Stimulated activated CD8-positive, alpha-beta memory T cell treated with anti-CD3 and anti-CD28 coated beads, Interleukin-4, amount 100 ng/mL, for 48 hours (primary cell): ENCODE measurements at places on chromosomes 5 and 9.

- DNase-seq = no peak
These were observed 14.0 kb downstream of the MTRR start for GRCh38 chr5:7882926-7883325.

- DNase-seq = peak; percentile 18
These were observed 2.5 kb upstream of the NKD2 start for GRCh38 chr5:1005904-1006655.

DNA sequence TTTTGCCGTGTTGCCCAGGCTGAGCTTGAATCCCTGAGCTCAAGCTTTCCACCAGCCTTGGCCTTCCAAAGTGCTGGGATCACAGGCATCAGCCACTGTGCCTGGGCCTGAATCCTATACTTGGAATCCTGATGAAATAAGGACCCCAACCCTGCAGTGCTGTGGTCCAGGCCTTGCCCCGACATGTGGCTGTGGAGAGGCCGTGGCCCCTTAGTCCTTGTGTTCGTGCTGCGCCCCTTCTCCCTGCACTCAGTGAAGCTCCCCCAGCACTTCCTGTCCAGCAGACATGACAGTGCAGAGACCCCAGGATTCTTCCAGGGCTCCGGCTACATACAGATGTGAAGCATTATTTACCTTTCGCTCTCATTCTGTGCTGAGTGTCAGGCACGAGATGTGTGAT is 52.9 kb downstream of the EHMT1 start:
- no peak for DNase-seq

- no peak for DNase-seq
These were observed 355.5 kb upstream of the CCNH start for GRCh38 chr5:87768190-87768589.
